Ureter (tissue), 1 donor: ENCODE measurements at places on chromosomes 12 and 14. TPM values are rescaled to one million over a fixed set of nuclear protein-coding genes. Genes with fewer than 3 reads are reported as not detected.

The EMP1 gene
- total RNA-seq = 193 TPM

GRCh38 chr12:3655328-3655900 lies 97.5 kb downstream of the CRACR2A start:
- no peak for DNase-seq

GRCh38 chr14:103232031-103232808 lies 101.8 kb upstream of the EIF5 start:
- DNase-seq = no peak

The CMA1 gene
- total RNA-seq = 2.2 TPM
